IPS DF 19.7 (cell line): ENCODE measurements at places on chromosomes 6 and 20.

DNA sequence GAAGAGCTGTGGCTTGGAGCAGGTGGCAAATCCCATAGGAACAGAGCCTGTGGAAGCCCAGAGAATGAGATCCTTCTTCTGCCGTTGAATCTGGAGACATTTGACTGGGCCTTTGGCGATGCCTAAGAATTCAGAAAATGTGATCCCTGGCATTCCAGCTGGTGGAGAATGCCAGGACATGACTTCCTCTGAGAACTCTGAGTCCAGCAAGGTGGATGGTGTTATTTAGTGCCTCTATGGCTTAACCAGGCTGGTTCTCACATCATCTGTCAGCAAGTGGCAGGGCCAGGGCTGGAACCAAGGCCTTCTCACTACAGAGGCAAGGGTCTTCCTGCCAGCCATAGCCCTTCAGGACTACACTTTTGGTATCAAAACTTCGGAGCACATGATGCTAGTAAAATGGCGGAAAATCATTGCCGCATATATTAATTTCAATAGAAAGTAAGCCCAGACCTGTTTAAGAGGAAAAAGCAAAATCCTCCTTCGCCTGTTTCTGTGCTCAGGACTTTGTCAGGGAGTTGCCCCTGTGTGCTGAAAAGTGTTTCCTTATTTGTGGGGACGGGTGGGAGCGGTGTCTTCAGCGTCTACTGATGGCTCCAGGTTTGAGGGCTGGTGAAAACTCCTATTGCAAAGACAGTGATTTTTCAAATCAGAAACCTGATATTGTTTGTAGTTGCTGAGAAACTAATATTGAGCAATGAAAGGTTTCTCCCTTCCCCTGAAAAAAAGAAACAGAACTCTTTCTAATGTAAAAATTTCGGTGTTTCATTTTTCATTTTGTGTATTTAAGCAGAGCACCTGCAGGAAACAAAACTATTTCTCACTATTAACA, 23.9 kb downstream of the DUSP22 start:
- DNase-seq = no peak

DNA sequence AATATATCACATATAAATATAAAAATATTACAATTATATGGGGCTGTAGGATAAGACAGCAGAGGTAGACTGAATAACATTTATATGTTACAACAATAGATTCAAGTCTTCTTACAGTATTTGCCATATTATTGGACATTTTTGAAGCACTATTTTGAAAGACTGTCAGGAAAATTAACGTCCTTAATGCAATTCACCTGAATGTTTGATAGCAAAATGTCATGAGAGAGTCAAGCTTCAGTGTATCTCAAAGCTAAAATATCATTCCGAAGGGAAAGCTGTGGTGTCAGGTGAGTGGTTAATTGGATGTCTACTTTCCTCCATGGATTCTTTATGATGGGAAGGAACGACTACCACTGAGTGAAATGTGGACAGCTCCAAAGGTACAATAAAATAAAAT, 1004.0 kb downstream of the HACE1 start:
- no peak for DNase-seq

GRCh38 chr6:98014442-98015201, 731.6 kb upstream of the MMS22L start:
- no peak for DNase-seq

DNA sequence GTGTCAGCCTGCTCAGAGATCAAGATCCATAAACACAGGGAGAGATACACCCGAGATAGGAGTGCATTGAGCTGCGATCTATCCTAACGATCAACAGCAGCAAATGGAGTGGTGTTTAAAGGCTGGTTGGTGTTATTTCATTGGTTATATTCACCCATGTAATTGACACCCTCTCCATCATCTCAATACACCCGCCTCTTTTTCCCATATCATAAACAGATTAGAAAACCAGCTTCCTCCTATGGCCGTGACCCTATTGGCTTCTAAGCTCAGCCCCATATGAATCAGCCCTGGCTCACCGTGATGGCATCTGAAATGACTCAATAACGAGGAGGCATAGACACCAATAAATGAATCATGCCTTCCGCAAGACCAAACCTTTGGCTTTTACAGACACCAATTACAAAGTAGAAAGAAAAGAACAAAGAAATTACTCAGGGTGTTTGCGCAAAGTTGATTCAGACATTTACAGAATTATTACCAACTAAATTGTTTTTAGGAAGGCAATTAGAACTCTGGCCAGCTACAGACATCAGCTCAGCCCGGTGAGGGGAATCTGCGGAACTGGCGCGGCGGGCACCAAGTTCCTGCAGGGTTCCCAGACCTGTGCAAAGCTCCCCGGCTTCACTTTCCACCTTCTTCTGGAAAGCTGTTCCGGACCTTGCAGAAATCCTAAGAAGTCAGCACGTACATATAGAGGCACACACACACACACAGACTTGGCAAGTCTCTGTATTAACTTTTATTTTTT, 11.5 kb downstream of the PMEPA1 start:
- no peak for DNase-seq

- no peak for DNase-seq
These were observed 10.8 kb downstream of the BACH2 start for GRCh38 chr6:90285611-90286381.

DNA sequence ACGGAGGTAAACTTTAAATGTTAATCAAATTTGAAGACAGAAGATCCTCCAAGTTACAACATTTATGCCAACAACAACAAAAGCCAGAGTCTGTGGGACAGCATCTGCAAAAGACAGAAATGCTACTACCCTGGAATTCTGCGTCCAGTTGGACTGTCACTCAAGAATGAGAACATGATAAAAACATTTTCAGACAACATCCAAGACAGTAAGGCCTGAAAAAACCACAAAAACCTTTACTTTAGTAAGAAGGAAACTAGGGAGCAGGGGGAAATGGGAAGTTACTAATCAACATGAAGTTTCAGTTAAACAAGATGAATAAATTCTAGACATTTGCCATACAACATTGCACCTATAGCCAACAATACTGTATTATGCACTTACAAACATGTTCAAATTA, 77.6 kb downstream of the MLIP start:
- DNase-seq = no peak

GRCh38 chr6:39772559-39773273, 19.5 kb upstream of the DAAM2 start:
- DNase-seq = no peak

DNA sequence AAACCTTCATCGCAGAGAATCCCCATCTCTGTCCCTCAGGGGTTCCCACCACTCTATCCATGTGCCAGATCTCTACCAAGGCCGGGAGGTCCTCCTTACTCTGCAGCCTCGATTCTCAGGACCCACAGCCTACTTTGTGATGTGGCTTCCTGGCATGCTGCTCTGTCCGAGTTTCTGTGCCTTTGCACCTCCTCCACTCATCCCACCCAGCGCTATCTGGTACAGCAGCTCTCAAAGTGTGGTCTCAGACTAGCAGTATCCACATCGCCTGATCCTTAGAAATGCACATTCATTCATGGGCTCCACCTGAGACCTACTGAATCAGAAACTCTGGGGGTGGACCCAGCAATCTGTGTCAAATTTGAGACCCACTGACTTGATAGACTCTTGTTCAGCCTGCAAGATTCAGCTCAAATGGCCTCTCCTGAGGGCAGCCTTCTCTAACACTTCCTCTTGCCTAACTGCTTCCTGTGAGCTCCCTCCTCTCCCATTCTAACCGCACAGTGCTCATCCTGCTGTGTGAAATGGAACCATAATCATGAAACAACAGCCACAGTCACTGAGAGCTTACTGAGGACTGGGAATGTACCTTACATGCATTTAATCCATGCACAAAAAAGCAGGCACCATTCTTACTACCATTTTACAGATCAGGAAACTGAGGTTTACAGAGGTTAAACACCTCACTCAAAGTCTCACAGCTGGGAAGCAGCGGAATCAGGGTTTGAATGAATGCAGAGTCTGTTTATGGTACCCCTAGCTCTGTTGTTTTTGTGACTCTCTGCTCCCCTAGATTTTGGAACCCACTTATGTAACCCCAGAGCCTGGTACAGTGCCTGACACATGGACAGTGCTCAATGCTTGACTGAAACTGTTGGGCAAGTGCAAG, 69.4 kb downstream of the JPH2 start:
- DNase-seq = no peak

DNA sequence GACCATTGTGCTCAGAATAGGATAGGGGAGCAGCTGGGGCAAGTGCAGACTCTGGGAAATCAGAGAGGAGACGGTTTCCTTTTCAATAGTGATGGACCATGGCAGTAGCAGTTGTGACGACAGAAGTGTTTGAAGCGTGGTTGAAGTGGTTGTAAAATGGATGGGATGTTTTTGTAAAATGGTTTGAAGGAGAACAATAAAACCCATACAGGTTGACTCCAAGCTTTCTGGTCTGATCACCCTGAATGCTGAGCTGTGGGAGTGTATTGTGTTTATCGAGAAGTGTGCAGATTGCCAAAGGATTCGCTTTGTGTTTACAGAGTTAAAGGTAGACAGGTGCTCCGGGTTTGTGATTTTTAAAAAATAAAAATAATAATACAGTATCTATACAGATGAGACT, 255.2 kb upstream of the SULF2 start:
- DNase-seq = no peak

DNA sequence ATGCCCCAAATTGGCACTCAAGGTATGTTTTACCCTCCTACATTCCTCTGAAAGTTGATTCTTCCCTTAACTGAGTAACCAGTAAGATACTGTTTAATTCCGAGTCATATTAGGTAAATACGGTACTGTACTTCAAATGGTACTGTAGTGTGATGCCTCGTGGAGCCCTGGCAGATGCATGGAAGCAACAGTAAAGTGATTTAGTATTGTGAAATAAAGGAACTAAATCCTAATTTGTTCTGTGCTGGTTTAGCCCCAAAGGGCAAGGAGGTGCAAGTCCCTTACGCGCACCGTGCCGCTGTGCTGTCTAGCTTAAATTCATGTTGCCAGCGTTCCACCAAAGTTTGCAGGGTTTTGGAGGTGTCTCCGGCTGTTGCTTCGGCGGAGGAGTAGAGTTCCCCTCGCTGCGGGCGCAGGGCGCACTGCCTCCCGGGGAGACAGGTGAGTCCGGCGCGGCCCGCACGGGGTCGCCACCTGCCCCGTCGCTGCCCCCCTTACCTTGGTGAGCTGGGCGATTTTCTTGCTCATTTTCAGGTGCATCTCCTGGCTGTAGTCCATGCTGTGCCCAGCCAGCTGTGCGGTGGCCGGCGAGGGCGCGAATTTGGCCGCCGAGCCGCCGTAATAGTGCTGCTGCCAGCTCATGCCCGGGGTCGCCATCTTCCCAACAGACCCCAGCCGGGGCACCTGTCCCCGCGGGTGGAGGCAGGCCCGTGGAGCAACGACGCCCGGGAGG, 655 bp downstream of the FAM184A start:
- DNase-seq = no peak

DNA sequence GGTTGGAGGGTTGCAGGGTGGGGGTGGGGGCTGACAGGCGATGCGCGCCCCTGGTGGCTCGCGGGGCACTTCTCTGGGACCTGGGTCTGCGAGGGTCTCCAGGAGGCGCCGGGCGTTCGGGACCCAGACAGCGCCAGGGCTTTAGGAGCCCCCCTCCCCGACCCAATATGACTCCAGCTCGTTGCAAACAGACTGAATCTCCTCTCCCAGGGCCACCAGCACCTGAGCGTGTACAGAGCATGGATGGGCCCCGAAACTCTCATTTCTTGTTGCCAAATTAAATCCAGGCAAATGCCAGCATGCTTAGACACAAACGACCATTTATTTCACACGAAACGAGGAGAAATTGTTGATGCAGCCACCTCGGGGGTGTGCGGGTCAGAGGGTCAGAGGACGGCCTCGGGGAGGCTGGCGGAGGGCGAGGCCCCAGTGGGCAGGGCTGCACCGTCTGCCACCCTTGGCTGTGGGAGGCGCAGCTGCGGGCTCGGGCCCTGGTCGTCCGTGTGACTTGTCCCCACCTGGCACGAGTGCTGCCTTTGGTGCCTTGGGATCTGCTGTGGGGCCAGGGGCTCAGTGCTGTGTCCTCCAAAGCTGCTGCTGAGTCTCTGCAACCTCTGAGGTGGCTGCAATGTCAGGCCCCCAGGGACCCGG, 20.9 kb upstream of the GATA5 start:
- no peak for DNase-seq

GRCh38 chr6:88377976-88378568, 211.9 kb upstream of the CNR1 start:
- no peak for DNase-seq

DNA sequence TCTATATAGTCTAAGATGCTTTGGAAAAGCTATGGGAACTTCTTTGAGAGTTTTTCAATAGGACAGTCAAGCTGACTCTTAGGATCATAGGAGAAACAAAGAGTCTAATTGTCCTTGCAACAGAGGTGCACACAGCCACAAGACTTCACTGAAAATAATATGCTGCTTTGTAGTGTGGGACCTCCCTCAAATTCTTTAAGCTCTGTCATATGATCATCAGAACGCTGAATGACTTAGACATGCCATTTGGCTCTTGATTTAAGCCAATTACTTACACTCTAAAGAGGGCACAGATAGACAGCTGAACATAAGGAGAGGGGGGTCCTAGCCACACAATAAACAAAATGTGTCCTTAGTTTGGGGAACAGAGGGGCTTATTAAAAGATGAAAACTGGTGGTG, 818.7 kb upstream of the GJE1 start:
- DNase-seq = no peak

GRCh38 chr20:9279918-9280401, 211.1 kb downstream of the PLCB4 start:
- no peak for DNase-seq

DNA sequence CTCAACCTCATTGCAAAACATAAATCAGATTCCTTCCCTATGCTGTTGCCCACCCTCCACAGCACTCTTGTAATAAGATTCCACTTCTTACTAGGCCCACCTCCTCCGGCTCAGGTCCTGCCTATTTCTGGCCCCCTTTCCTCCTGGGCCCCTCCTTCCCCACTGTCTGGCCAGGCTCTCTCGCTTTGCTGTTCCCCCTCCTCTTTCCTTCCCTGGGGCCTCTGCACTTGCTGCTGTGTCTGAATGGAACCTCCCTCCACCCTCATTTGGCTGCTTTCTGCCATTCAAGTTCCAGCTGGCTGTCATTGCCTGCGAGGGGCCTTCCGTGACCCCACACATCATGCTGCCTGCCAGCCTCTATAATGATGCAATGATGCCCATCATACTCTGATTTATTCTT, 38.9 kb downstream of the ARHGAP40 start:
- no peak for DNase-seq

GRCh38 chr6:116385459-116385802, 14.7 kb downstream of the DSE start:
- DNase-seq = no peak

GRCh38 chr20:62355516-62355877, 11.6 kb downstream of the LAMA5 start:
- DNase-seq = no peak

DNA sequence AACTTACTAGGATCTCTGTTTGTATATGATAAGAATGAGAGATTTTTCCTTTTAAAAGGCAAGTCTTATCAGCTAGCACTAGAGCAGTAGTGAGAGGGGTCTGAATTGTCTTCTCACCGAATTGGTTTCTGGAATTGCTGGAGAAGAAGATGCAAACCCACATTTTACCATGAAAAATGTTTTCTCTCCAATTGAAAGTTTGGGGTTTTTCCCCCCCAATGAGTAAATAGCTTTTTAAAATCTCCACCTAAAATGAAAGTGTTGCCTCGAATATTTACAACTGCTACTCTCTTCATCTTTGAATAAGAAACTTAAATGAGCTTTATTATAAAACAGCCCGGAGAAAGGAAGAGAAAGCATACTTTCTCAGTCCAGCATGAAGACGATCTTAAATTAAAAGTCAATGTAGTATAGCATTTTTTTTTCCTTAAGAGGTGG, 1.8 kb downstream of the TCF21 start:
- DNase-seq = no peak

- DNase-seq = no peak
These were observed 10.5 kb upstream of the CCR6 start for GRCh38 chr6:167112421-167112820.
